ENCODE measurements at places on chromosomes 6 and 20.

- no peaks in the 10 kb centered on the region for H3K27me3 ChIP-seq
- DNase-seq: no peak
- no peaks in the 10 kb centered on the region for H3K4me1 ChIP-seq
- no peaks in the 10 kb centered on the region for H3K36me3 ChIP-seq
- no peak overlapping the region for H3K27ac ChIP-seq
- no peak overlapping the region for H3K4me3 ChIP-seq
Measured at GRCh38 chr6:158991017-158991723, 8.8 kb downstream of the RSPH3 start.

DNA sequence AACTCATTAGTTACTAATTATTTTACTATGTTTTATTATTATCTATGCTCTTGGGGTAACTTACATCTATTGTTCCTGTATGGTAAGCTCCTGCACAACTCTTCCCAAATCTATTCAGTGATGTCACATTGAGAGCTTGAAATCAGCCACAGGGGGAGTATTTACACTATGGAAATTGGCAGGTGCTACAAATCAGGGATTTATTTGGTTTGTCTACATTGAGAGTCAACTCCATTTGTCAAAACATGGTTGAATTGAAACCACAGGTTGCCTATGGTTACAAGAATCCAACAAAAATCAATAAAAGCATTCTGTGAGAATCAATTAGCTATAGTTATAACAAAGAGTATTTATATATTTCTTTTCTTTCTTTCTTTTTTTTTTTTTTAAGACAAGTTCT, 3.9 kb upstream of the FITM2 start:
- peaks cover 3% of the 10 kb centered on the region for H3K27me3 ChIP-seq
- no peak overlapping the region for H3K4me3 ChIP-seq
- no peaks in the 10 kb centered on the region for H3K36me3 ChIP-seq
- no peak for DNase-seq
- H3K27ac ChIP-seq: no peak overlapping the region

DNA sequence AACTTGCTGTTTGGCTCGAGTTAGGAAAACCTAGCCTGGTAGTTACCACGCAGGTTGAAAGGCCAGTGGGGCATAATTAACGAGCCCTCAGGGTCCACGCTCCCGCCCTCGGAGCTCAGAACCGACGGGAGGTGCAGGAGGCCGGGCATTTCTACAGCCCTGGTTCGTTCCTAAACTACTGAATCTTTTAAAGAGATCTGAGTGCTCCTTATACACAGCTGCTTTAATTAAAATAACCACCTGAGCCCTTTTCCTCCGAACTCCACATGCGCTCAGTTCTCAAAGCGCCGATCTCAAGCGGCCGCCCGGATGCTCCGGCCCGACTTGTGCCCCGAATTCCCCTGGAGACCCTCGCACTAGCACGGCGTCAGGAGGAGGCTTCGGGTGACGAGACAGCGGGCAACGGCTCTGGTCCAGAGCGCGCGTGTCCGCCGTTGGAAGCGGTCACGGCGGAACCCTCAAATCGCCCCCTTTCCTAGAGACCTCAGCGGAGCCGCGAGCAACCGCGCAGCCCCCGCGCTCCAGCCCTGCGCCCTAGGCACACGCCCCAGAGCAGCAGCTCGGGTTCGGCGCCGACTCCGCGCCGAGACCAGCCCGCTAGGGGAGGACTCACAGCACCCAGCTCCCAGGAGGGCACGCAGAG, 397 bp downstream of the WDR27 start:
- peak overlapping the region; percentile 91 for H3K4me3 ChIP-seq
- H3K27me3 ChIP-seq: no peaks in the 10 kb centered on the region
- H3K36me3 ChIP-seq: peaks cover 46% of the 10 kb centered on the region
- peaks cover 55% of the 10 kb centered on the region for H3K4me1 ChIP-seq

DNA sequence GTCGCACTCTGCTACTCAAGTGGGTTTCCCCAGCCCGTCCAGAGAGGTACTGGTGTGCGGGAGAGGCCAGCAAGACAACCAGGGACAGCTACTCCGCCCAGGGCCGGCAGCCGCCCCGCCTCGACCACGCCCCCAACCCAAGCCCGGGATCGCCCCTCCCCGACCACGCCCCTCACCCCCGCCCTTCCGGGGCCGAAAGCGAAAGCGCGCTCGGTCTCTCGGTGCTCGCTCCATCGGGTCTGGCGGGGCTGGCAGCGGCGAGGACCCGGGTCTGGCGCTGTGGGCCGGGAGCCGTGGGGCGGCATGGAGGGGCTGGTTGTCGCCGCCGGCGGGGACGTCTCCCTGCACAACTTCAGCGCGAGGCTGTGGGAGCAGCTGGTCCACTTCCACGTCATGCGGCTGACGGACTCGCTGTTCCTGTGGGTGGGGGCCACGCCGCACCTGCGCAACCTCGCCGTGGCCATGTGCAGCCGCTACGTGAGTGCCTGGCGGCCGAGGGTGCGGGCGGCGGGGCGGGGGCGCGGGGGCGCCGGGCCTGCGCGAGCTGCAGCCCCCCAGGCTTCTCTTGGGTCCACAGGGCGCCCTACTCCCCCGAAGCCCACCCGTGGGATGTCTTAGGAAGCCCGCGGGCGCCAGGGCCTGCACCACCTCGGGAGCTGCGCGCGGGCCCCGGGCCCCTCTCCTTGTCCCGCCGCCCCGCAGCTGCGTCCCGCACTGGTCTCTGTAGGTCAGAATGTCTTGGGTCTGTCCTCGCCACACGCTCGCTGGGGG, at the start of gene PSMG4:
Gene PSMG4 (plus strand): TSS at position 228 of the 771 bp plus-strand sequence. CDS start 76 bp downstream, at position 304.
- H3K36me3 ChIP-seq: peaks cover 36% of the 10 kb centered on the region
- peak within 1 kb of the TSS; percentile 100 for H3K4me3 ChIP-seq
- H3K4me1 ChIP-seq: peaks cover 48% of the 10 kb centered on the region
- peak; percentile 91 for DNase-seq
- H3K27ac ChIP-seq: peak within 1 kb of the TSS; percentile 87
- no peaks in the 10 kb centered on the region for H3K27me3 ChIP-seq

DNA sequence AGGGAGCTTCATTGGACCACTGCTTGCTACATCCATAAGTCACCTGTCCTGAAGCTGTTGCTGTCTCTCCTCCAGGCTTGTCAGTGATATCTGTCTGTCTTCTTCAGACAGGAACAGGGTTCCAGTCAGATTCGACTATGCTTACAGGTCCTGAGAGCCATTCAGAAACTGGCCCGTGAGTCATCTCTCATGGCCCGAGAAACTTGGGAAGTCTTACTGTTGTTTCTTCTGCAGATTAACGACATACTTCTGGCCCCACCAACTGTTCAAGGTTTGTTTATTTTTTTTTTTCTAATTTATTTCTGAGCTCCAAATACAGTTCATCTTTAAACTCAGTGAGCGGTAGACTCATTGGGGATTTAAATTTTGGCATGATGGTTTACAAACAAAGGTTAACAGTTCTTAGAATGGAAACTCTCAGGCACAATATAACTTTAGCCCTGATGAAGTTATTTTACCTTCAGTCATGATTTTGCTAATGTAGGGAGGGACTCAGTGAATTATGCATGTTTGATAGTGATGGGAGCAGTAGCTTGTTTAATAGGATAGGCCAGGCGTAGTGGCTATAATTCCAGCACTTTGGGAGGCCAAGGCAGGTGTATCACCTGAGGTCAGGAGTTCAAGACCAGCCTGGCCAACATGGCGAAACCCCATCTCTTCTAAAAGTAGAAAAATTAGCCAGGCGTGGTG, 24.7 kb downstream of the RALGAPB start:
- no peak overlapping the region for H3K4me3 ChIP-seq
- peaks cover 89% of the 10 kb centered on the region for H3K36me3 ChIP-seq
- H3K4me1 ChIP-seq: no peaks in the 10 kb centered on the region
- H3K27me3 ChIP-seq: no peaks in the 10 kb centered on the region
- DNase-seq: no peak
- H3K27ac ChIP-seq: no peak overlapping the region

DNA sequence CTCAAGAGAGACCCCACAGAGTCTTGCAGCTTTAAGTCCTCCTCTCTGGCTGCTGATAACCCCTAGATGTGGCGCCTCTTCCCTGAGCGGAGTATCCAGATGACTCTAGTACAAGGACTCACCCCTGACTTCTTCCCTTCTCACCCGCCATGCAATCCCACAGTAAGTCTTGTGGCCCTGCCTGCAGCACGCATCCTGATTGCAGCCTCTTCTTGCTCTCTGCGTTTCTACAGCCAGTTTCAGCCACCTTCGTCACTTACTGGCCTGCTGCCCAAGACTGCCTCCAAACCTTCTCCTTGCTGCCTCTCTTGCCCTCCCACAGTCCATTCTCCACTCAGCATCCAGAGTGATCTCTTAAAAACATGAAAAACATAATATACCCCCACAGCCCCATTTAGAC, 2.4 kb upstream of the RPP40 start:
- H3K4me1 ChIP-seq: peaks cover 20% of the 10 kb centered on the region
- no peak for DNase-seq
- H3K27ac ChIP-seq: no peak overlapping the region
- H3K4me3 ChIP-seq: no peak overlapping the region

DNA sequence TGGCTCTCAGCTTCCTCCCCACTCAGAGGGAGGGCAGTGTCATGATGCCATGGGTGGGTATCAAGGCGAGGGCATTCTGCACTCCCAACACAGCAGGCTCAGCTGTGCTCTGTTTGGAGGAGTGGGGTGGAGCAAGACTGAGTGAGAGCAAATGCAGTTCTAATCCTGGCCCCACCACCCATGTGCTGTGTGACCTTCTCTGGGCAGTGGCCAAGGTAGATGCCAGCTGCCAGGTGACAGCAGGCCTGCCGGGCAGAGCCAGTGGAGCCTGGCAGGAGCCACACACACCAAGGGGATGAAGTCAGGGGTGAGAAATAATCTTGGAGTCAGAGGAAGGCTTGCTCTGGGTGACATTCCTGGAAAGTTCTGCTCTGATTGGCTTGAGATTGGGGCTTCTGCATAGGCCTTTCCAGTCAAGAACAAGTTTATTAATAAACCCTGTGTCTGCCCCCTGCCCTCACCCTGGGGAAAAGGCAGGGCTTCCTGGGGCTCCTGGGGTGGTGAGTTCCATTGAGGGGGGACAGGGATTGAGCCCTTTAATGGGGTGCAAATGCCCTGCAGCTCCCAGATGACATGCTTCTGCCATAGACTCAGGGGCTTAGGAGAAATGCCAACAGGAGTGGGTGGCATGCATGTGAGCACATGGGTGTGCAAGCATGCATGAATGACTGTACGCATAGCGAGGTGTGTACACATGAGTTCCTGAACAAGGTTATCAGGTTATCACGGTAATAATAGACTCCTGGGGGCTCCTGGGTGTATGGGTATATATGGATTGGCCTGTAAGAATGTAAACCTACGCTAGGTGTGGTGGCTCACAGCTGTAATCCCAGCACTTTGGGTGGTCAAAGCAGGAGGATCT, 134.2 kb downstream of the MRPL14 start:
- no peak for DNase-seq
- no peaks in the 10 kb centered on the region for H3K36me3 ChIP-seq
- no peaks in the 10 kb centered on the region for H3K4me1 ChIP-seq
- H3K4me3 ChIP-seq: no peak overlapping the region
- no peaks in the 10 kb centered on the region for H3K27me3 ChIP-seq

DNA sequence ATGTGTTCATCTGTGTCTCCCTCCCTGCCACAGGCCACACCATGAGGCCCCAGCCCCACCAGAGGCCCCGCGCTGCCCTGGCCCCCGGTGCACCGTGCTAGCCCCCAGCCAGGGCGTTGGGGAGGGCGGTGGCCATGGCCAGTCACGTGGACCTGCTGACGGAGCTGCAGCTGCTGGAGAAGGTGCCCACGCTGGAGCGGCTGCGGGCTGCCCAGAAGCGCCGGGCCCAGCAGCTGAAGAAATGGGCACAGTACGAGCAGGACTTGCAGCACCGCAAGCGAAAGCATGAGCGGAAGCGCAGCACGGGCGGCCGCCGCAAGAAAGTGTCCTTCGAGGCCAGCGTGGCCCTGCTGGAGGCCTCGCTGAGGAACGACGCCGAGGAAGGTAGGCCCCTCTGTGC, 30.3 kb downstream of the PPP1R16B start:
- no peak for DNase-seq
- H3K4me3 ChIP-seq: no peak overlapping the region
- no peaks in the 10 kb centered on the region for H3K36me3 ChIP-seq
- no peaks in the 10 kb centered on the region for H3K4me1 ChIP-seq
- H3K27ac ChIP-seq: no peak overlapping the region

GRCh38 chr6:163577404-163577803, 162.9 kb downstream of the QKI start:
- no peak overlapping the region for H3K27ac ChIP-seq
- H3K4me3 ChIP-seq: no peak overlapping the region
- DNase-seq: no peak
- no peaks in the 10 kb centered on the region for H3K27me3 ChIP-seq

DNA sequence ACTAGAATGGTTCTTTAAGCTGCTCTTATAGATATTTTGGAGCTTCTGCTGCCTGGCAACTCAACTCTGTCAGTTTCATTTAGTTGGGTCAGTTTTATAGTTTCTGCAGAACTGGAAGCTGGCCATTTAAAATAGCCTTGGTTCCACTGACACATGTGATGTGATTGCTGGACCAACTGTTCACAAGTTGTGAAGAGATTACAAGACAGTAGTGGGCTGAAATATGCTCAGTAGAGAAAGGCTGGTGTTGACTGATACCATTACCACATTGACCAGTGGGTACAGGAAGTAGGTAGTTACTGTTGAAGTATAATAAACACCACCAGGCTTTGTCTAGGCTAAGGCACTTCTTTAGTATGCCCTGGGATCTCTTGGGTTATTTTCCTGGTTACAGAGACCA, 39.0 kb downstream of the BCKDHB start:
- H3K27me3 ChIP-seq: no peaks in the 10 kb centered on the region
- no peak for DNase-seq
- H3K4me1 ChIP-seq: no peaks in the 10 kb centered on the region
- no peak overlapping the region for H3K4me3 ChIP-seq

DNA sequence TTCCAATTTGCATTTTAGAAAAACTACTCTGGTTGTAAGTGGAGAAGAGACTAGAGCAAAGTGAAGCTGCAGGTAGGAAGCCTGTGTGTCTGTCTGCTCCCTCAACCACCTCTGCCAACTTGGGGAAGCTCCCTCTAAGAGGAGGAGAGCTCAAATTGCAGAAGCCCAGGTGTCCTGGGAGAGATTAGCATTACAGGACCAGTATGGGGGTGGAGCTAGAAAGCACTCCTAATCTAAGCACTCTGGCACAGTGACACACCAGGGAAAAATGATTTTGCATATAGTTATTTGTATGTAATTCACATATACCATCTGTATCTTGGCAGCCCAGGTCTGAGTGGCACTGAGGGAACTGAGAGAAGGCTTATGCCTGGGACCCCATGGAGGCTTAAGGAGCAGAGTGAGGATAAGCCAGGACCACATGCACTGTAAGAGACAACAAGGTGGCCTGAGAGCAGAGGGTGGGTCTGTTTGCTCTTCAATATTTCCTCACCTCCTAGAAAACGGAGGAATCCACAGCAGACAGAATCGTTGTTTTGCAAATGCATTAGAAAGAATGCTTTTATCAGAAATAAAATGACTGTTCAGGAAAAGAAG, 13.6 kb downstream of the GSTA2 start:
- no peaks in the 10 kb centered on the region for H3K27me3 ChIP-seq
- H3K4me3 ChIP-seq: no peak overlapping the region
- H3K27ac ChIP-seq: no peak overlapping the region
- H3K4me1 ChIP-seq: no peaks in the 10 kb centered on the region

GRCh38 chr20:7608250-7608649, 332.0 kb downstream of the HAO1 start:
- H3K36me3 ChIP-seq: no peaks in the 10 kb centered on the region
- H3K27me3 ChIP-seq: no peaks in the 10 kb centered on the region
- no peaks in the 10 kb centered on the region for H3K4me1 ChIP-seq
- H3K4me3 ChIP-seq: no peak overlapping the region
- no peak overlapping the region for H3K27ac ChIP-seq
- DNase-seq: peak; percentile 26

All from DND-41 (cell line).